ENCODE measurements at places on chromosomes 11 and 22.

DNA sequence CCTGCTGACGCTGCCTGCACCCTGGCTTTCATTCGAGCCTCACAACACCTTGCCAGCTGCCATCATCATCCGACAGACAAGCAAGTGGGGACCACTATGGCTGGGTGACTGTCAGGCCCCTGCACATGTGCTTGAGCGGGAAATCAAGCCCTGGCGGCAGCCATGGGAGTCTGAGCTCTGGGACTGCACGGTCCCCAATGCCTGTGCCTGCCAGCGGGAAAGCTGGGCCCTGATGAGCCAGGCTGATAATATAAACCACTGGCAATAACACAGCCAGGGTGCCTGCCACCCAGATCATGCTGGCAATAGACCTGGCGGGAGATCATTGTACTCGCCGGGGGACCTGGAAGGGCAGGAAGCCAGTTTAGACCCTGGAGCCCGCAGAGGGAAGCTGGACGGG, 2.5 kb downstream of the FGF3 start:
- DNase-seq = no peak

DNA sequence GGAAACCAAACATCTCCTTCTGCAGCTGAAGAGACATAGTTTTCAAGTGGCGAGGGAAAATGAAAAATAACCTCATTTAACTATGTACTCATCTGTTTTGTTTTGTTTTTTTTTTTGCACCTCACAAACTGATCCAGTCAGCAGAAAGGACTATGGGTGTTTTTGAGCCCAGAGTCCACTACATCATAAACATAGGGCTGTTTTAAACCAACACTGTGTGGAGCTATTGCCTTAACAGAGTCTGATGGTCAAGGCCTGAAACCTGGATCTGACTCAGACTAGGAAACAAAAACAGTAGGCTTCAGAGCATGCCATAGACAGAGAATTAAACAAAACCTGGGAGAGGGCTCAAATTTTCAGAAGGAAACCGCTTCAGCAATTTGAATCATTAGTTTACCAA, 99.3 kb upstream of the FSHB start:
- no peak for DNase-seq

- no peak for DNase-seq
These were observed 3.7 kb upstream of the RELT start for GRCh38 chr11:73372375-73372993.

GRCh38 chr22:37511395-37512104, 7.7 kb downstream of the CARD10 start:
- DNase-seq = no peak

DNA sequence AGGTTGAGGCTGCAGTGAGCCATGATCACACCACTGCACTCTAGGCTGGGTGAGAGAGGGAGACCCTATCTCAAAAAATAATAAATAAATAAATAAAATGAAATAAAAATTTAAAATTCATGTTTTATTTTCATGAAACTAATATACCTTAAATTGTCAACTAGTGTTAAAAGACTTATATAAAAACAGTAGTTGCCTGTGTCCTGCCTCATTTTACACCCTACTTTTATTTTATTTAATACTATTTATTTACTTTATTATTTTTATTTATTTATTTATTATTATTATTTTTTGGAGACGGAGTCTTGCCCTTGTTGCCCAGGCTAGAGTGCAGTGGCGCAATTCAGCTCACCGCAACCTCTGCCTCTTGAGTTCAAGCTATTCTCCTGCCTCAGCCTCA, 4.8 kb upstream of the WDR74 start:
- DNase-seq = no peak

DNA sequence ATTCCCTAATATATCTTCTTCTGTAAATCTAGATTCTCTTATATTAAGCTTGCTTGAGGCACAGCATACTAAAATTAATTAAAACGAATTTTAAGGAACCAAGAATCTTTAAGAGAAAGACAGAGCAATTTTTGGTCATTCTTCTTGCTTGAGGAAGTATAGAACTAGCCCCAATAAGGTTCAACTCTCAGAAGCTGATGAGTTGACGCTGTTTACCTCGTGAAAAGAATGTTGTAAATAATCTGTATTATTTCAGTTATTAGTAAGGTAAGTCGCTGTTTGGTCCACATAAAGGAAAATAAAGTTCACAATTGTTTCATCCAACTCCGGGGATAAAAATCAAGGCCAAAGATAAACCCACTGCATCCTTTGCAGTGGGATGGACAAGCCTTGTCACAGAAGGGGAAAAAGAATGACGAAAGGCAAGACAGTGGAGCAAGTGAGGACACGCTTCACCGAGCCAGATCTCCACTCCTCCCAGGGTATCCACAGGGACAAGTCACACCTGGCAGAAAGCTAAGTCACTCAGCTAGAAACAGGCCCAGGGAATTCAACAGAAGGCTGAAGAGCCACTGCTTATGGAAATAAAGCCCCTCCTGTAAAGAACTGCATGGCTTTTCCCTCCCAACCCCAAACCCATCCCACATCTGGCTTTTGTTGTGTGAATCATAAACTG, 752 bp downstream of the POU2AF1 start:
- no peak for DNase-seq

DNA sequence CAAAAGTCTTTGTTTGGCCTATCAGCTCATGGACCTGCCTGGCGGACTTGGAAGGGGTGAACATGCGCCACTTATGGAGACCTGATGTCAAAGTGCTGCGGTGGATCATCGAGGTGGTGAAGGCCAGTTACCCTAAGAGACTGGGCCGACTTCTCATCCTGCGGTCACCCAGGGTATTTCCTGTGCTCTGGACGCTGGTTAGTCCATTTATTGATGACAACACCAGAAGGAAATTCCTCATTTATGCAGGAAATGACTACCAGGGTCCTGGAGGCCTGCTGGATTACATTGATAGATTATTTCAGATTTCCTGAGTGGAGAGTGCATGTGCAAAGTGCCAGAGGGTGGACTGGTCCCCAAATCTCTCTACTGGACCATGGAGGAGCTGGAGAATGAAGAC, 17.9 kb downstream of the ALKBH3 start:
- no peak for DNase-seq

Measured in fibroblast of skin of left quadriceps (primary cell).